ENCODE measurements at places on chromosomes 1 and 21.
A peak's percentile ranks its signal among the peaks of the same experiment; 100 is the strongest.

DNA sequence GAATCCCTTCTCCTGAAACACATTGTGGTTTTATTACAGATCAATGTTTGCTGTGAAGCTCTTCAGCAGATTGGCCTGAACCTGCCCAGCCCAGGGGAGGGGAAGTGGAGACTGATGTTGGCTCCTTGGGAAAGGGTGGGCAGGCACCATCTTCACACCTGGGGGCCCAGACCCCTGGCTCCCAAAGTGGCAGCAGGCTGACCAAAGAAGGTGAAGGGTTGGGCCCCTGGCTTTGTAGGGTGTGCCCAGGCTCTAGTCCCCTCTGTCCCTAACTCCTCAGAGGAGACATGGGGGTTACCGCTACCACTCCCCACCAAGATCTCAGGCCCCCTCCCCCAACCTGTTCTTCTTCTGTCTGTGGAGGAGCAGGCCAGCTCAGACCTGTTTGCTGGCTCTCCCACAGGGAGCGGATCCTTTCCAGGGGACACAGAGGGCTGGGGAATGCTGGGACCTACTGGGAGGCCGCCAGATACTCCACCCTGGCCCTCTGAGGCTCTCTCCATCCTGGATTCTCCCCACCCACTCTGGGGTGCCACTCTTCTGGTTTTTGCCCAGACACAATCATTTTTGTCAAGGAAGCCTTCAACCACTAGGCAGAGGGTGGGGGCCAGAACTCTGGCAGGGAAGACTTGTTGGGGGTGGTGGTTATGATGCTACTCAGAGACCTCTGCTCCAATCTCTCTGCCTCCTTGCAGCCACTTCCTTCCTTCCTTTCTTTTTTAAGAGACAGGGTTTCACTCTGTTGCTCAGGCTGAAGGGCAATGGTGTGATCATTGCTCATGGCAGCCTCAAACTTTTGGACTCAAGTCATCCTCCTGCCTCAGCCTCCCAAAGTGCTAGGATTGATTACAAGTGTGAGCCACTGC lies 5.0 kb upstream of the EFNA3 start:
- no peak for DNase-seq

DNA sequence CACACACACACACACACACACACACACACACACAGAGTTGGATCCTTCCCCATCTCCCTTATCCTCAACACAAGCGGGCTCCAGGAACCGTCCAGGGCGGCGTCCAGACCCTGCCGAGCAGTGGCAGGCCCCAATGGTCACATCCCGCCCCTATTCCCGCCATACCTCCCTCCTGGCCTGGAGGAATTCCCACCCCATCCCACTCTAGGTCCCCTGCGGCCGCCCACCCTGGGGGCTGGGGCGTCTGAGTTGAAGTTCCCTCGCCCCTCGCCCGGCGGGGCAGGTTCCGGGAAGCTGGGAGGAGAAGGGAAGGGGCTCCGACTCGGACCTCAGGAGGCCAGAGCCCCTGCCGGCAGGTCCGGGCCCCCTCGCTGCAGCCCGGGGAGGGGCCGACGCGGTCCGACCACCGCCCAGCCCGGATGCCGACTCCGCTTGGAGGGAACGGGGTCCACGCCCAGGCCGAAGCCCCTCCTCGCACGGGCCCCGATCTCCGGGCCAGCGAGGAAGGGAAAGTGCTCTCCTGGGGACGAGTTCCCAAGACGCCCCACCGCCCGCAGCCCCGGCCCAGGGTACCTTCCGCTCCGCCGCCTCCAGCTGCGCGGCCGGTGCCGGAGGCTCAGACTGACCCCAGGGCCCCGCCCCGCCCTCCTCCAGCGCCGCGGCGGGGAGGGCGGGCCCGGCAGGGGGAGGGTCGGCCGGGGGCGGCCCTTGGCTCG lies at the start of gene RHOC:
Gene RHOC, minus strand, starts transcription at position 623 of the 716 bp plus-strand sequence. CDS start 3,328 bp downstream, outside the sequence.
- peak; percentile 42 for DNase-seq

- DNase-seq: no peak
These were observed 6.2 kb downstream of the TACSTD2 start for GRCh38 chr1:58570817-58571216.

DNA sequence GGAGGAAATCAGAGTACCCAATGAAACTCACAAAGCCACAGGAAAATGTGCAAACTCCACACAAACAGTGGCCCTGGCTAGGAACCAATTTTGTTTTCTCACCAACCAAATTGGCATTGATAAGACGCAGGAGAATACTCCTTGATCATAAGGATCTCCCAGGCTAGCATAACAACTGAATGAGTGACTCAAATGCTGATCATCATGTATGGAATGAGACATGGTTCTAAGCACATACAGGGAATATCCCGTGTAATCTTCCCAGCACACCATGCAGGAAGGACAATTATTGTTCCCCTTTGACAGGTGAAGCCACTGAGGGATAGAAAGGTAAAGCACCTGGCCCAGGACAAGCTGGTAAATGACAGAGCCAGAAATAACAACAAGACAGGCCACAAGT lies 180.0 kb upstream of the DUSP10 start:
- DNase-seq: no peak

GRCh38 chr1:156100205-156100995 lies 14.1 kb upstream of the LMNA start:
- no peak for DNase-seq

DNA sequence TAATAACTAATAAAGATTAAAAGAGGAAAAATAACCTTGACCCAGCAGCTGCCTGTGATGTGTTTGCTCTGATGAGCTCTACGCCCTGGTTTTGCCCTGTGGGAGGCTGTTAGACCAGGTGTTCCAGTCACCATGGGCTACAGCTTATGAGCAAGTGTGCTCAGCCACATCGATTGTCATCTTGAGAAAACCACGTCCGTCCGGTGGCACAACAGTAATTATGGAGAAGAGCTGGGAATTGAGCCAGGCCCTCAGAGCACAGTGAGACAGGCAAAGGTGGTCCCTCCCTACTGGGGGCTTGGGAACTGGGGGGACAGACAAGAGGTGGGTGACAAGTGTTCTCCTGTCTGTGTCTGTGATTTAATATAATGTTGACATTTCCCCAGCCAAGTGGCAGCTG lies 420.5 kb downstream of the MATN1 start:
- DNase-seq: no peak

- DNase-seq: no peak
These were observed 11.2 kb upstream of the FGGY start for GRCh38 chr1:59285691-59286090.

DNA sequence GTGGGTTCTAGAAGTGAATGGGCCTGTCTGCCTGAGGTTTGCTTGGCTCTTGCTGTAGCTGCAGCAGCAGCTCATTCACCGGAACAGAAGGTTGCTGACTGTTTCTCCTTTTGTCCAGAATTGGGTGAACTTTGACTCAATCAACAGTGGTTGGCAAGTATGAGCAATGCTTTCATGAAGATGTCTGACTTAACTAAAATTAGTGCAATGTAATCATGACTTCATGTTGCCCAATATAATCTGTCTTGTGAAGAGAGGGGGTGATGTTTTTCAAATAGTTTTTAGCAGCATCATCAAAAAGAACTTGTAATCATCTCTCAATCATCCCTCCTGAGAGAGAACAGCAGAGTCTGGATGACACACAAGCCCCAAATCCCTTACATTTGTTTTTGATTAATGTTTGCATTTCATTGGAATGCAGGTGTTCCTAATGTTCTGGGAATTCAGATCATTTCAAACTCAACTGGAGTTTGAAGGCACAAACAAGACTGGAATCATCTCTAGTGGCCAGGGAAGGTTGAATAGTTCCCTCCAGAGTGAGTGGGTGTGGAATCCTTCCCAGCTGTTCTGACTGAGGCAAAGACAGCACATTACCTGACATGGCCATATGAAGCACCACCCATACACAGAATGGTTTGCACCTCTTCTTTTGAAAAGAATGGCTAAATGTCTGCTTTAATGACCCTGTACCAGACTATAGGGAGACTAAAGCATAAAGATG lies 82.9 kb downstream of the HLX start:
- no peak for DNase-seq

DNA sequence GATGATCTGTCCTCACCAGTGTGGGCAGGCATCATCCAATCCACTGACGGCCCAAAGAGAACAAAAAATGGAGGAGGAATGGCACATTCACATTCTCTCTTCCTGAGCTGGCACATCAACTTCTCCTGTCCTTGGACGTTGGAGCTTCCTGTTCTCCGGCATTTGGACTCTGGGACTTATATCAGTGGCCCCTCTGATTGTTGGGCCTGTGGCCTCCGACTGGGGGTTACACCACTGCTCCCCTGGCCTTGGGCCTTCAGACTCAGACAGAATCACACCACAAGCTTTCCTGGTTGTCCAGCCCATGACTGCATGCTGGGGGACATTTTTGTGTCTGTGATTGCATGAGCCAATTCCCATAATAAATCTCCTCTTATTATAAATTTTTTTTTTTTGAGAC lies 20.1 kb downstream of the IFNLR1 start:
- no peak for DNase-seq

DNA sequence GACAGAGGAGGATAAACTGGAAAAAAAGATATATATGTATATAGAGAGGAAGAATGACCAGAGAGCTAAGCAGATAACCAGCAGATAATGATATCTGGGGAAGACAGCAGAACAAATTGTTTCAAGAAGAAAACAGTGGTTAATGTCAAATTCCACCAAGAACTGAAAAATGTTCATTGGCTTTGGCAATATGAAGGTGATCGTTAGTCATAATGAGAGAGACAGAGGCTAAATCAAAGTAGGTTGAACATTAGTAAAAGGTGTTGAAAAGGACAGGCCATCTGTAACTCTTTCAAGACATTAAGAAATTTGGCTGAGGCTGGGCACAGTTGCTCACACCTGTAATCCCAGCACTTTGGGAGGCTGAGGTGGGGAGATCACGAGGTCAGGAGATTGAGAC lies 25.3 kb upstream of the CR2 start:
- DNase-seq: no peak

DNA sequence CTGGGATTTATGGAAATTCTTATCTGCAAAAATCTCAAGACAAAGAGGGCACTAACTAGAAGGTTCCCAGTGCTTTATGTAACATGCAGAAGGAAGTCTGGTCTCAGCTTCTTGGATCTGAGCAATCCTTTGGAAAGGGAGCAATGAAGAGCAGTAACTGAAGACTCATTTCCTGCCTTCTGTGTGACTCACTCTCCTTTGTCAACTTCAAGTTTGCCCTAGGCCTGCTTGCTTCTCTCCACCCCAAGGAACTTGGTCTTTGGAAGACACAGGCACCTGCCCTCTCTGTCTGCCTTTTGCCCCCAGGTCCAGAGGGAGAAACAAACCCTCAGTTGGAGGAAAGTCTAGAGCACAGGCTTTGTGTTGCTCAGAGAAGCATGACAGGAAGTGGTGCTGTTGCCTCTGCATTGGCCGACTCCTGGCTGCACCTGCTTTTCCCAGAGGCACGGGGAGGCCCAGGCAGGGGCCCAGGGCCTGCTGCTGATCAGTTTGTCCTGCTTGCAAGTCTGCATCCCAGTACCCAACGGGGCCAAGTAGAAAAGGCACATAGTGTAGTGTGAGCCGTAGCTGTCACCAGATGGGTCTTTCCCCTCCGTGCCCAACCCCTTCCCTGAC lies 137.2 kb downstream of the DHRS3 start:
- no peak for DNase-seq
